ENCODE measurements at places on chromosomes 1 and 21. TPM values are rescaled to one million over a fixed set of nuclear protein-coding genes. Genes with fewer than 3 reads are reported as not detected.

DNA sequence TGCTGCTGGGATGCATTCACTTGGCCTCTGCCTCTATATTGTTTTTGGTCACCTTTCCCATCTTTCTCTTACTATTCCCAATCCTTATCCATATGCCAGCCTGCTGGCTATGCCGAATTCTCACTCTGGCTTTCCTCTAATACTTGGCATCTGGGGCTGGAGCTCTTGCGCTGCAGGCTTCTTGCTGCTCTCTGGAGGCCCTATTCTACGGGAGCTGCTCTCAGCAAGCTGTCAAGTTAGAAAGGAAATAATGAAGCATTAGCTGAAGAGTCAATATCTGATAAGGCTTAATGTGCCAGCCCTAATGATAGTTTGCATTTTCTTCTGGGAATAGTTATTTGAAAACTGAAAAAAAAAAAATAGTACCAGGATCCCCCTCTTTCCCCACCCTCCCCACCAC, 125.3 kb upstream of the CYYR1 start:
- no peak for DNase-seq

DNA sequence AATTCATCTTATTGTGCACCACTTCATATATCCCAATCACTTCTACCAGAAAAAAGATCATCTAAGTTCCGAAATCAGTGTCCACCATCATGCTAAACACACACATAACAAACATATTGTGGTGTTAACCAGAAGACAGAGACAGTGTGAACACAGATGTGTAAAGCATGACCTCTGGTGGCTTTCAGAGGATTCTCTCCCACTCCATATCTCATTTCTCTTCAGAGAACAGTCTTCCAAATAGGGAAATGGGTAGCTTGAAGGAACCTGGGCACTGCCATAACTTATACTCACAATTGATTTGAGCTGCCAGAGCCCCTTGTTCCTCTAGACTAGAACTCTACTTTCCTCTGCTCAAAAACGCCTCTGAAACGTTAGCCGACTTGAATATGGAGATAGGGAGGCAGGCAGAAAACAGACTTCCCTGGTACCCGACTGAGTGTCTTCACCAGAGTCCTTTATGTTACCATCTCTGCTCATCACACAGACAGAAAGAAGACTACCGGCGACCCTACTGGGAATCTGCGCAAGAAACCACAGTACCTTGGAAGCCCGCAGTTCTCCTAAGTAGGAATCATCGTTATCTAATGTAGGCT, 1.8 kb upstream of the ELAPOR1 start:
- no peak for DNase-seq

DNA sequence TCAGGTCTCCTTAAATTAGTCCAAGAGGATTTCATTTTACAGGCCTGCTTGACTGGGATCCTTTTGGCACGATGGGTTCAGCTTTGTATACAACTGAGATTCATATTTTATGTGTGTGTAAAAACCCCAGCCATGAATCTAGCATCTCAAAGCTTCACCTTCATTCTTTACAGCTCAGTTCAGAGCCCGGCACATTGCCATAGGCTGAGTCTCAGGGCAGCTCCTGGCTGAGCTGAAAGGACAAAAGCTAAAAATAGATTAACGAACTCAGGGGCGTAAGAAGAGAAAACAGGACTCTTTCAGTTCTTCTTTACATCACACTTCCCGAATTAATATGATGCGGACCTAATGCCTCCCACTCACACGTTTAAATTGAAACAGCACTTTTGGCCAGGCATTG, 262.8 kb upstream of the PBX1 start:
- no peak for DNase-seq

- no peak for DNase-seq
These were observed 54.2 kb upstream of the USP1 start for GRCh38 chr1:62382658-62382955.

DNA sequence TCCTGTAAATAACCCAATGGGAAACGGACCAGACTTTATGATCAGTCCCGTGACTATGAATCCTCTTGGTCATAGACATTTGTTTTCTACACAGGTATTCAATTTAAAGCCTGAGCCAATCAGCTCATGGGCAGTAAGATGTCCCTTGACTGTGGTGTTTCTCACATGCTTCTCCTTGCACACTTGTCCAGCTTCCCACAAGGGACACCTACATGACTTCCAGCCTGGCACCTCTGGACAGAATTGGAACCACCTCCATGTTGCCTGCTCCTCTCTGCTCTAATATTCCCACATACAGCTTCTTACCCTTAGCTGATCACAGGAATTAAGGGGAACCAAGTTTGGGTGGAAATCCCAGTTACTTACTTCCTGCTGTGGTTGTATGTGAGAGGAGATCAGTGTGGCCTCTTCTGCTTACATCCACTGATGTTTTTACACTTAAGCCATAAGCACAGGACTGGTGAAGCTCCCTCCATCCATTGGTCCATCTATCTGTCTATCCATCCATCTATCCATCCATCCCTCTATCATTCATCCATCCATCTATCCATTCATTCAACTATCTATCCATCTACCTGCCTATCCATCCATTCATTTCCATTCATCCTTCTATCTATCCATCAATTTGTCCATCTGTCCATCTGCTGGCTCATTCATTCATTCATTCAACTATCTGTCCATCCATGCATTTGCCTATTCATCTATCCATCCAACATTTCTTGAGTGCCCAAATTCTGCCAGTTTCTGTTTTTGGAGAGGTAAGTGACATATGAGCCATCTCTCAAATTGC, 16.4 kb downstream of the RUNX1 start:
- DNase-seq, result no peak

DNA sequence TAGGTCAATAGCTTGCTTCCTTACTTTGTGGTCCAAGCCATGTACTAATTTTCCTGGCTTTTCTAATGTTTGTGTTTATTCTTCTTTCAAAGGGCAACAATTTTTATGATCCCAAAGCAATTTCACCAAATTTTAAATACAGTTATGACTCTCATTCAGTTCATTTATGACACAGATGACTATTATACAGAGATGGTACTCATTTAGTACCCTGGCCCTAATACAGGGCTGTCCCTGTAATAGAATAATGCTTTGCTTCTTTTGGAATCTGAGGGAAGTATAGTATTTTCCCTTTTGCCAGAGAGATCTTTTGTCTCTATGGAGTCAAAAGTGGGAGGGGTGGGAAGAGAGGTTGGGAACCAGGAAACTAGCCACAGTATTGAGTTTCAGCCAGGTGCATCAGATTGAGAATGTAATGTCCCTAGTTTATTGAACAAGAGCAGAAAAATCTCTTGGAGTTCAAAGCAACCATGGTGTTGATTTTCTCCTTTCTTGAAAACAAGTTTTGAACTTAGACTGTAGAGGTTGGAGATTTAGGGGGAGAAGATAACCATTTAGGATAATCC, 20.4 kb downstream of the DENND2D start:
- DNase-seq, result no peak

- DNase-seq, result no peak
These were observed 14.0 kb upstream of the GBP5 start for GRCh38 chr1:89286549-89287180.

GRCh38 chr21:42346866-42347600, 3.8 kb downstream of the TFF2 start:
- DNase-seq, result no peak

GRCh38 chr1:20252587-20252986, 38.1 kb upstream of the VWA5B1 start:
- DNase-seq, result no peak

- DNase-seq, result no peak
These were observed 70.0 kb downstream of the PRKAA2 start for GRCh38 chr1:56715156-56715555.

LCE1F gene
- not detected for total RNA-seq

MYOC gene
- total RNA-seq, result not detected

WNT9A gene
- not detected for total RNA-seq

KCNE1 gene
- total RNA-seq, result 0.20 TPM

MYOM3 gene
- total RNA-seq, result not detected

GMEB1 gene
- total RNA-seq, result 18.4 TPM
